Activated CD4-positive, alpha-beta T cell treated with anti-CD3 and anti-CD28 coated beads for 36 hours (primary cell): ENCODE measurements at places on chromosomes 4 and X. TPM values are rescaled to one million over a fixed set of nuclear protein-coding genes. Genes with fewer than 3 reads are reported as not detected.

The EVC2 gene
- 0.48 TPM for total RNA-seq

The WNK3 gene
- total RNA-seq, result 0.74 TPM

The IBSP gene
- total RNA-seq, result not detected

The HSPA4L gene
- total RNA-seq, result 2.7 TPM

The EGF gene
- total RNA-seq, result 0.34 TPM

- DNase-seq, result no peak
- no peak overlapping the region for H3K4me3 ChIP-seq
- H3K36me3 ChIP-seq, result no peaks in the 10 kb centered on the region
- no peaks in the 10 kb centered on the region for H3K27me3 ChIP-seq
Observed at GRCh38 chr4:102036619-102037376, 246.3 kb downstream of the BANK1 start.

- H3K36me3 ChIP-seq, result no peaks in the 10 kb centered on the region
- DNase-seq, result no peak
- no peak overlapping the region for H3K27ac ChIP-seq
- H3K27me3 ChIP-seq, result no peaks in the 10 kb centered on the region
- peaks cover 8% of the 10 kb centered on the region for H3K4me1 ChIP-seq
Observed at GRCh38 chrX:23752740-23753415, 9.8 kb upstream of the ACOT9 start.

- no peak overlapping the region for H3K27ac ChIP-seq
- no peak for DNase-seq
- no peaks in the 10 kb centered on the region for H3K4me1 ChIP-seq
Observed at GRCh38 chrX:129230850-129231512, 292.3 kb downstream of the SMARCA1 start.

GRCh38 chr4:67480810-67481209 lies 64.5 kb downstream of the CENPC start:
- H3K36me3 ChIP-seq, result peaks cover 87% of the 10 kb centered on the region
- DNase-seq, result no peak
- H3K27ac ChIP-seq, result no peak overlapping the region
- H3K4me1 ChIP-seq, result peaks cover 6% of the 10 kb centered on the region
- H3K27me3 ChIP-seq, result no peaks in the 10 kb centered on the region

DNA sequence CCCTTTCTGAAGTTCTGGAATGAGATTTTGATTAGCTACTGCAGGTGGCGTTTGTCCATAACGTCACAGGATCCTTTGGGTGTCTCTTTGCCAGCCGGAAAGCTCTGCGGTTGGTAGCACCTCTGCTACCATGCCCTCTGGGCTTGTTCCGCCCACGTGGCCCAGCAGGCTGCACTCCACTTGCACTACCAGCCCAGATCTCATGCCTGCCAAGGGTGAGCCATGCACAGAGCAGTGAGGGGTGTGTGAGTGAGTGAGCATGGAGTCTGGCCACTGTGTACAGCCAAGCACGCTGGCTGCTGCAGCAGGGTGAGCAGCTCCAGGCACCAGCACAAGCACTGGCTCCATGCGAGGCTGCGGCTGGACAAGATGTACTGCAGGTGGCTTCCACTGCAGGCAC lies 6.6 kb upstream of the HNRNPD start:
- no peak overlapping the region for H3K27ac ChIP-seq
- no peaks in the 10 kb centered on the region for H3K27me3 ChIP-seq
- peaks cover 24% of the 10 kb centered on the region for H3K4me1 ChIP-seq
- H3K4me3 ChIP-seq, result no peak overlapping the region

DNA sequence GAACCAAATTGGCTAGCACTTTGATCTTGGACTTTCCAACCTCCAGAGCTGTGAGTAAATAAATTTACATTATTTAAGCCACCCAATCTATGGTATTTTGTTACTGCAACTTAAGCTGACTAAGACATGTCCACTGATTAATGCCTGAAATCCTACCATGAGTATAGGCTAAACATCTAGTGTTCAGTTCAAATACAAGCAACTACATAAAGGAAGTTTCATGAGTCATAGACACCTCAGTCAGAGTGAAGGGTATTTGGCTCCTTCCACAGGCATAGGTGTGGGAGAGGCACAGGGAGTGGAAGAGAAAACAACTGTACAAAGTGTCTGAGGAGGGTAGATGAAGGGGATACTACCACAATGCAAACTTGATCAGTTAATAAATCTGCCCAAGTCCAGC lies 35.5 kb upstream of the PCDH19 start:
- no peaks in the 10 kb centered on the region for H3K27me3 ChIP-seq
- no peak for DNase-seq
- no peaks in the 10 kb centered on the region for H3K4me1 ChIP-seq

DNA sequence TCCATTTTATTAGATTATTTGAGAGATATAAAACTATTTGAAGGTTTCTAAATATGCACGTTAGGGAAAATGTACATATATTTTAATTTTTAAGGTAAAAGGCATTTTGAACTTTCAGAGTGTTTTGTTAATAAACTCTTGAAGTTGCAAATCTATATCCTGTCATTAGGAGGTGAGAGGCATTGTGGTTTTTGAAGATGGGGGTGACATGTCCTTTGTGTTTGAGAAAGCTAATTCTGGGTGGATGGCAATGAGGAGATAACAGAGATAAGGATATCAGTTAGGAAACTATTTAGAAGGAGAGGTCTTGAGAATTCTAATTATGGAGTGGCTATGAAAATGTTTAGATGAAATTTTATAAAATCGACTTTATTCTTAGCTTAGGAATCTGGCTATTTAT lies 6.1 kb downstream of the STIM2 start:
- H3K4me1 ChIP-seq, result peaks cover 71% of the 10 kb centered on the region
- no peaks in the 10 kb centered on the region for H3K27me3 ChIP-seq
- peaks cover 4% of the 10 kb centered on the region for H3K36me3 ChIP-seq
- H3K4me3 ChIP-seq, result no peak overlapping the region
- no peak for DNase-seq

DNA sequence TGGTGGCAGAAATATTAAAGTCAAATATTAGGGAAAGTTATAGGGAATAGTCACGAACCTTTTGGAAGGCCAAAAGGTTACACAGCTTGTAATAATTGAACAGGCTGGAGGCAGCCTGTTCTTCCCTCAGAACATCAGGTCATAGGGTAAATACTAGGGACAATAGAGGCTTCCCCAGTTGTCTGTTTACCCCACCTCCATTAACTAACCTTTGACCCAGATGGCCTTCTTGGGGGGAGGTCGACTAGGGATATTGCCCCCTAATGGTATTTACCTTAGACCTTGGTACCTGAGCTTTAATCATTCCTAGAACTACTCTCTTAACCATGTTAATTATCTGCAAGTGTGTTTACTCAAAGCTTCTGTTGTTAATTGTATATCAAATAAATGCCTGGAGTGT lies 26.0 kb downstream of the C4orf17 start:
- H3K36me3 ChIP-seq, result no peaks in the 10 kb centered on the region
- peaks cover 4% of the 10 kb centered on the region for H3K27me3 ChIP-seq
- H3K4me3 ChIP-seq, result no peak overlapping the region
- H3K27ac ChIP-seq, result no peak overlapping the region
- no peak for DNase-seq

- no peaks in the 10 kb centered on the region for H3K36me3 ChIP-seq
- H3K4me1 ChIP-seq, result peaks cover 9% of the 10 kb centered on the region
- H3K4me3 ChIP-seq, result no peak overlapping the region
- peak; percentile 19 for DNase-seq
Observed at GRCh38 chr4:16026160-16026761, 57.6 kb downstream of the PROM1 start.

GRCh38 chr4:66565801-66566200 lies 895.5 kb upstream of the EPHA5 start:
- no peak overlapping the region for H3K27ac ChIP-seq
- H3K4me3 ChIP-seq, result no peak overlapping the region
- H3K4me1 ChIP-seq, result no peaks in the 10 kb centered on the region
- no peaks in the 10 kb centered on the region for H3K36me3 ChIP-seq
- DNase-seq, result no peak
- H3K27me3 ChIP-seq, result no peaks in the 10 kb centered on the region

- H3K4me3 ChIP-seq, result no peak overlapping the region
- no peaks in the 10 kb centered on the region for H3K4me1 ChIP-seq
- no peak overlapping the region for H3K27ac ChIP-seq
- peaks cover 29% of the 10 kb centered on the region for H3K27me3 ChIP-seq
- no peaks in the 10 kb centered on the region for H3K36me3 ChIP-seq
Observed at GRCh38 chr4:185504098-185505047, 30.9 kb downstream of the PDLIM3 start.

GRCh38 chrX:115535421-115535820 lies 25.6 kb upstream of the PLS3 start:
- no peak overlapping the region for H3K4me3 ChIP-seq
- no peaks in the 10 kb centered on the region for H3K4me1 ChIP-seq
- DNase-seq, result no peak
- no peak overlapping the region for H3K27ac ChIP-seq
- H3K36me3 ChIP-seq, result no peaks in the 10 kb centered on the region
- peaks cover 2% of the 10 kb centered on the region for H3K27me3 ChIP-seq

GRCh38 chr4:72809208-72809607 lies 240.2 kb upstream of the ADAMTS3 start:
- no peaks in the 10 kb centered on the region for H3K4me1 ChIP-seq
- H3K4me3 ChIP-seq, result no peak overlapping the region
- H3K27me3 ChIP-seq, result peaks cover 8% of the 10 kb centered on the region
- no peaks in the 10 kb centered on the region for H3K36me3 ChIP-seq
- no peak overlapping the region for H3K27ac ChIP-seq

DNA sequence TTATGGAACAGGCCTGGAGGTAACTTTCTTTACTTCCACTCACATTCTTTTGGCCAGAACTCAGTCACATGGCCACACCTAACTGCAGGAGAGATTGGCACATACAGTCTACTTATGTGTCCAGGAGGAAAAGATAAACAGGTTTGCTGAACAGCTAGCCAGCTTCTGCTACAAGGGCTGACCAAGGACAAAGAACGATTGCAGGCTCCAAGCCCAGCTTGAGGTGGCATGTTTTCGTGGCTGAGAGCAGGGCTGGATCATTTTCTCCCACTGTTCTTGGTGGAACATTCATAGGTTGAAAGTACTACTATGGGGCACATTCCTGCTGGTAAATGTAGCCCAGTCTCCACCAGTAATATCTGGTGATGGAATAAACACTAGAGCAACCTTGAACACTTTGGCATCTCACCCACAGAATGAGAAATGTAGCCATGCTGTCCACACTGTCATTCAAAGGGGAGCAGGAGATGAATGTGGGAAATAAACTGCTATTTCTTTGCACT lies 28.2 kb downstream of the NHS start:
- no peaks in the 10 kb centered on the region for H3K4me1 ChIP-seq
- no peak for DNase-seq
- no peaks in the 10 kb centered on the region for H3K36me3 ChIP-seq
- no peak overlapping the region for H3K27ac ChIP-seq
- peaks cover 5% of the 10 kb centered on the region for H3K27me3 ChIP-seq

- no peaks in the 10 kb centered on the region for H3K36me3 ChIP-seq
- H3K27me3 ChIP-seq, result no peaks in the 10 kb centered on the region
- no peak for DNase-seq
Observed at GRCh38 chr4:175470131-175470530, 341.9 kb downstream of the GPM6A start.

DNA sequence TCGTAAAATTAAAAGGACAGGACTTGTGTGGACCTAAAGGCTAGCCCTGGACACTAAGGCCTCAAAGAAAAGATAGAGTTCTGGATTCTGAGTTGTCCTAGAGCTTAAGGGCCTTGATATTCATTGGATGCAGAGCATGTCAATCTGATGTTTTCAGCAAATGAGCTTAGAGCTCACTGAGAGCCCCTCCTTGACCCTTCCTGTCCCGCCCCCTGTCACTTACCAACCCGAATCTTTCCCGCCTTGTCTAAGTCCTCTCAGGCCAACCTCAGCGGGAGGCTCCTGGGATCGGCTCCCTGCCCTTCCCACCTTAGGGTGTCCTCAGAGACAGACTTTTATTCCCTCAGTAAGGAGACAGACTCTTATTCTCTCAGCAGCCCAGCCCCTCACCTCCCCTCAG lies at the start of gene CT47C1:
CT47C1 (plus strand) TSS at position 250 of the 400 bp plus-strand sequence. CDS start 233 bp downstream, outside the sequence.
- no peak within 1 kb of the TSS for H3K27ac ChIP-seq
- H3K36me3 ChIP-seq, result no peaks in the 10 kb centered on the region
- H3K4me3 ChIP-seq, result no peak within 1 kb of the TSS
- no peaks in the 10 kb centered on the region for H3K27me3 ChIP-seq

GRCh38 chr4:185265942-185266341 lies 56.5 kb downstream of the SNX25 start:
- no peak overlapping the region for H3K4me3 ChIP-seq
- no peaks in the 10 kb centered on the region for H3K27me3 ChIP-seq
- DNase-seq, result no peak
- H3K36me3 ChIP-seq, result peaks cover 29% of the 10 kb centered on the region
- H3K27ac ChIP-seq, result no peak overlapping the region
- H3K4me1 ChIP-seq, result peaks cover 15% of the 10 kb centered on the region

GRCh38 chr4:152634110-152634760 lies 45.6 kb downstream of the TMEM154 start:
- H3K4me3 ChIP-seq, result no peak overlapping the region
- peaks cover 12% of the 10 kb centered on the region for H3K36me3 ChIP-seq
- peaks cover 11% of the 10 kb centered on the region for H3K4me1 ChIP-seq
- H3K27ac ChIP-seq, result peak overlapping the region; percentile 59
- no peak for DNase-seq

GRCh38 chrX:320126-320783 lies 1.7 kb upstream of the GTPBP6 start:
- H3K4me1 ChIP-seq, result peaks cover 30% of the 10 kb centered on the region
- no peaks in the 10 kb centered on the region for H3K27me3 ChIP-seq
- peak overlapping the region; percentile 88 for H3K4me3 ChIP-seq
- H3K27ac ChIP-seq, result peak overlapping the region; percentile 75
- peaks cover 5% of the 10 kb centered on the region for H3K36me3 ChIP-seq
- DNase-seq, result peak; percentile 31

DNA sequence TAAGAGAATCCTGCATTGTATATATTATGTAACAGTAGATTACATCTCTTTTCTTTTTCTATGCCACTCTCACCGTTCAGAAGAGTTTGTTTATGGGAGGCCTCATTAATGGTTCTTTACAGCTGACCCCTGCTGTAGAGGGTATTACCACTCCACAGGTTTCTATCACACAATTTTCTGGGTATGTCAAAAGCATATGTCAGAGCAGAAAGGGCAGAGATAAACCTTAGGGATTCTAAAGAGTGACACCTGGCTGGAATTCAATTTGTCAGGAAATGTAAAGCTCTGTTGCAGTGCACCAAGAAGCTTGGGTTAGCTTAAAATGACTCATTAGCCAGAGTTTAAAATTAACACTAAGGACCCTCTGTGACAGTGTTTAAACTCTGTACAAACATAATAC lies 658.7 kb downstream of the PCDH18 start:
- no peak overlapping the region for H3K4me3 ChIP-seq
- H3K36me3 ChIP-seq, result no peaks in the 10 kb centered on the region
- H3K27ac ChIP-seq, result no peak overlapping the region
- H3K4me1 ChIP-seq, result no peaks in the 10 kb centered on the region
- no peak for DNase-seq

GRCh38 chr4:16050669-16051068 lies 33.2 kb downstream of the PROM1 start:
- no peak overlapping the region for H3K4me3 ChIP-seq
- no peaks in the 10 kb centered on the region for H3K36me3 ChIP-seq
- H3K27ac ChIP-seq, result no peak overlapping the region
- no peak for DNase-seq

- H3K27ac ChIP-seq, result no peak overlapping the region
- no peak for DNase-seq
- no peaks in the 10 kb centered on the region for H3K36me3 ChIP-seq
- no peaks in the 10 kb centered on the region for H3K4me1 ChIP-seq
- H3K4me3 ChIP-seq, result no peak overlapping the region
- no peaks in the 10 kb centered on the region for H3K27me3 ChIP-seq
Observed at GRCh38 chr4:34950926-34951325, 1293.4 kb downstream of the ARAP2 start.

GRCh38 chrX:69196666-69197065 lies 31.4 kb upstream of the PJA1 start:
- no peaks in the 10 kb centered on the region for H3K27me3 ChIP-seq
- no peaks in the 10 kb centered on the region for H3K4me1 ChIP-seq
- no peak overlapping the region for H3K27ac ChIP-seq
- H3K4me3 ChIP-seq, result no peak overlapping the region
